ENCODE measurements at places on chromosomes 11 and 22. TPM values are rescaled to one million over a fixed set of nuclear protein-coding genes. Genes with fewer than 3 reads are reported as not detected.

The CD44 gene
- total RNA-seq = 10.1 TPM

The VWCE gene
- total RNA-seq = 16.9 TPM

- peak; percentile 88 for DNase-seq
Measured at GRCh38 chr22:46798366-46799350, 36.2 kb downstream of the TBC1D22A start.

DNA sequence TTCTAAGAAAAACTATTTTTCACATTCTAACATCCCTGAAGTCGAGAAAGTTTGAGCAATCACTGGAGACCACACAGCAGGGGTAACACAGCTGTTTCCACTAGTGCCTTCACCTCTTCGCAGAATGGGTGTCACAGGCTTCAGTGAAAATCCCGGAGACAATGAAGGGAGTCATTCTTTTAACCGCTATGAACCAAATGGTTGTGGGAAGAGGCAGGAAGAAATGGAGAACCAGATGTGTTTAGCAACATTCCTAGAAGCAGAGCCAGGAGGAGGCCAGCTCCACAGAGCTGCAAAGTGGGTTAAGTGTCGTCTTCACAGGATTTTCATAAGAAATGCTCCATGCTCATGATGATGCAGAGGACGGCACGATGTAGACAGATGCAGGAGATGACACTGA, 221.1 kb downstream of the LARGE1 start:
- no peak for DNase-seq

GRCh38 chr11:104907521-104908185, 9.4 kb upstream of the CASP12 start:
- DNase-seq = no peak

DNA sequence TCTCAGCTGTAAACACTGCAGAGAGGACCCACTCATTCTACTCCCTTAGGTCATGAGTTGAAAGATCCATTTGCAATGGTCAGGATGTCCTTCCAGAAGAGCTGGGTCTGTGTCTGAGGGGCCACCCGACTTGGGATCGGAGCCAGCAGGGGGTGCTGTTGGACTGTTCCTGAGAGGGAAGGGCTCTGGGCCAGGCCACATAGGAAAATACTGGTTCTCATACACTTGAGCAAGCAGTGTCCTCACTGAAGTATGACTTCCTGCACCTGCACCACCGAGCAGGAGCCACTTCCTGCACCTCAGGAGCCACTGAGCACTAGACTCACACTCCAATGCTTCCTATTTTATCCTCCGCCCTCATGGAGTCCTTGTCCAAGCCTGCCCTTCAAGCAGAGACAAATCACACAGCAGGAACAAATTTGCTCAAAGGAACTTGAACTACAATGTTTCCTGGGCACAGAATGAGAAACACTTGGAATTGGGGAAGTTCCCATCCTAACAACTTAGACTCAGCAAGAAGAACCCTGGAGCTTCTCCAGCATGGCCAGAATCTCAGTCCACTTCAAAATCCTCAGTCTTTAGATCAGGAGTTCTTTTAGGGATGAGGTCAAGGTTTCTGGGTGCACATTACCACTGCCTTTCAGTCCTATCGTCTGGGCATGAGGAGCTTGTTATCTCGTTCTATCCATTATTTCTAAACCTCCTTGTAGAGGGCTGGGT, 36.6 kb upstream of the VPREB1 start:
- DNase-seq = peak; percentile 87
